ENCODE measurements at places on chromosomes 5 and 9.

DNA sequence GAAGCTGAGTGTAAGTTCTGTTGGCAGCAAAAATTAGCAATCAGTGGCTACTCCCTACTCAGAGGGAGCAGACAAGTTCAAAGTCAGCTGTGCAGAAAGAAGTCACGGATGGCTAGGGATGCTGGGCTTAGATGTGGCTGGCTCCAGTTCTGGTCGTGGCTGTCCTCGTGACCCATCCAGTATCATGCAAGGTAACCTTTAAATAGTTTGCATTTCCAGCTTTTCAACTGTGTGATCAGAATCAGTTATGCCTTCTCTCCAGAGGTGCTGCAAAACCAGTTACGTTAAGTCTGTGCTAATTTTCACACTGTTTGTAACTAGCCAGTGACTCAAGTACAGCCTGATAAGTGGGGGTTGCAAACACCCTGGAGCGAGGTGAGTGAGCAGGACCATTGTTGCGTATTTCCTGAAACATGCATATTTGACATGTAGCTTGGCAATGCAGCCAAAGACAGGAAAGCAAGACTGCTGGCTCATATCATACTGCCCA, 302.4 kb downstream of the ATPSCKMT start:
- DNase-seq, result no peak

- no peak for DNase-seq
Observed at GRCh38 chr5:76660360-76660759, 37.2 kb upstream of the F2RL2 start.

DNA sequence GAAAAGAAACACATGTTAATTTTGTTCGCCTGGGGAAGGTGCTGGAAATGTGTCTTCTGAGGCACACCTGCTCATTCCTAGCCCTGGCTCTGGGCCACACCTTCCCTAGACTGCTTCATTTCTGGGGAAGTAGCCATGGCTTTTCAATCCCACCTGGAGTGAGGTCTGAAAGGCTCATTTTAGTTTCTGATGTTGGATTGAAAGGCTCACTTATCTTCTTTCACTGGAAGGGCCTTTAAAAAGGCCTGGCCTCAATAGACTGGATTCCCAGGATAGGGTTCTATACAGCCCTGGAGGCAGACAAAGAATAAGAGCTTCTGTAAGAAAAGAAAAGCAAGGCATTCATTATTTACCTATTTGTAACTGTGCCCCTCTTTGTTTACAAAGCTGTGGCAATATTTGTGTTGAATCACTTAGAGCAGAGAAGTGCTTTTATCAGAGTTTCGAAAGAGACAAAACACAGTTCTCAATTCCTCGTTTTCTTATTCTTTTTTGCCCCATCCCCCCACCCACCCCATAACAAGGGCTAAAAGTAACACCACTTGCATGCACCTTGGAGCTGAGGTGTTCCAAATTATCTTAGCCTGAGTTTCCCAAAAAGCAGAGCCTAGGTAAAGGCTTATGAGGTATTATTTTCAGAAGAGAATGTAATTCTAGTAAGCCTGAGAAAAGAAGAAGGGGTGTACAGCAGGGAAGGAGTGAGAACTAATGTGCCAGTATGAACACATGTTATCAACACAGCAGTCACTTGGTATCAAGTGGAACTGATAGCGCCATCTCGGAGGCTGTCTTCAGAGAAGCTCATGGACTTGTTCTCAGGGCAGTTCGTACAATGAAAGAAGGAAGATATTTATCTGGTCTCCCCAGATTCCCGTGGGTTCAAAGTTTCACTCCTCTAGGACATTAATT, 413.1 kb downstream of the KCTD16 start:
- DNase-seq, result peak; percentile 30

GRCh38 chr9:99809586-99810319, 11.9 kb upstream of the NR4A3 start:
- DNase-seq, result no peak

DNA sequence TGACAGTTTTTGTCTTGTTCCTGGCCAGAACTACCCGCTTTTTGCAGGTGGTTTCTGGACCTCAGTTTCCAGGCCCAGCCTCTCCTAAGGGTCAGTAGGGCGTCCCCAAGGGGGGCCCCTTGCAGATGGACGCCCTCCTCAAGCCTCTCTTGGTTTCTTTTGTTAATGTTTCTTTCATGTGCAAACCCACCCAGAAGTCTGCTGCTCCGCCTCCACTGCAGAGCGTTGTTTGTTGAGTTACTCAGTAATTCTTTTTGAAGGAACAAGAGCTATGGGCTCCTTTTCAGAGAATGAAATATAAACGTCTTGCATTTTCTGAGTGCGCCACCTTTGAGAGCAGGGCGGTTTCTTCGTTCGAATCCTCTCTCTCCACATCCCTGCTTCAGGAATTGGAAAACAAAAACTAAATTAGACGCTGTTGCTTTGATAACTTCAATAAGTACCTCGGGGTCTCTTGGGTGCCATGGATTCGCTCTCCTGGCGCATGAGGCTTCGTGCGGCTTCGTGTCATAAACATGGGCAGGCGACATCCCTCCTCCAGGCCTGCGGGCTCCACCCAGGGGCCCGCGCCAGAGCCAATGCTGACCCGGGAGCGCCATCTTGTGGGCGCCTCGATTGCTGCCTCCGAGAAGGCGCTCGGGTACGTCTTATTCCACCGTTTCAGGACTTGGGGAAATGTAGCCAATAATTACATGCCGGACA, 38.3 kb upstream of the CKMT2 start:
- DNase-seq, result peak; percentile 63

- no peak for DNase-seq
Observed at GRCh38 chr9:93580654-93581380, 4.4 kb downstream of the PHF2 start.

- no peak for DNase-seq
Observed at GRCh38 chr9:95507464-95508241, 9.1 kb downstream of the PTCH1 start.

DNA sequence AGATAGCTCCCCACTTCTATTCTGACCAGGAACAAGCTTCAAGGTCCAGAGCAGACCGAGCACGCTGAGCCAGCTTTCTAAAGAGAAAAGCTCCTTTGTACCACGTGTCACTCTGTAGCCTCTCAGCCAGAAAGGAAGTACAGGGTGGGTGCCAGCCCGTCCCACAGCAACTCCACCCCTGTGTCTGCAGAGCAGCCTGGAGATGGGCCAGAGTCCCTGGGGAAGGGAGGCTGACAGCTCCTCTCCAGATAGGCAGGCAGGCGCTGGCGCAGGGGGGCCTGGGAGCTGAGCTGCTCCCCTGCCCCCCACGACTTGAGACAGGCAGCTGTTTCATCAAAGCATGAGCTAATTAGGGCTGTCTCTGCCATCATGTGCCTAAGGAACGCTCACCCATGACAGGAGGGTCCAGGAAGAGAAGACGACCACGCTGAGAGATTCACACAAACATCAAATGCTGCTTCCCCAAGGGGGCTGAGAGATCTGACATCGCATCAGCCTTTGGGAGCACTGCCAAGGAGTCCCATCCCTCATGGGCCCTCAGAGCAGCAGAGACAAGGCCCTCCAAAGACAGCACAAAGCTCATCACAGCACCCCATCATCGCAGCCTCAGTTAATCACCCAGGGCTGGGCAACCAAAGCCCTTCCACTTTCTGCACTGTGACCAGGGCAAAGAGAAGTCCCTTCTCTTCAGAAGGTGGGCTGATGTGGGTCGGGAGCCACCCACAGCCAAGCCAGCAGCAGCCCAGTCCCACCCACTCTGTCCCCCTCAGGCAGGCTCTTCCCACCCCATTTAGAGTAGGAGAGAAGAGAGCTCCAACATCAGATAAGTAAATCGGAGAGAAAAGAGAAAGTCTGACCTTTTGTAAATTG, 78.5 kb upstream of the LRRTM2 start:
- peak; percentile 54 for DNase-seq

- DNase-seq, result no peak
Observed at GRCh38 chr5:95734906-95735305, 3.8 kb downstream of the RHOBTB3 start.

DNA sequence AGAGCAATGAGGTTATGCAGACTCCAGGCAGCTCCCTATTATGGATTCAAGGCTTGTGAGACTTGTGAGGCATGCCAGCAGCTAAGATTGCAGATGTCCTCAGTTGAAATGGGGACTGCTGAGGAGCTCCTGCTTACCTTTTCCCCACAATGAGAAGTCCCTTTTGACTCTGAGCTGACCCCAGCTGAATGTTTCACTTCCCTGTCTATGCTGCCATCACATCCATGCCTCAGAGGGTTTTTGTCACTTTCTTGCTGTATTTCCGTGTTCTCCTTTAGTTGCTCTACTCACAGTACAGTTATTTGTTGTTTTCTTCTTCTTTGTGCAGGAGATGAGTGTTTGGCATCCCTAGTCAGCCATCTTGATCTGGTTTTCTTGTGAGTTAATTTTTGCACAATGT, 18.8 kb upstream of the OR2S2 start:
- peak; percentile 78 for DNase-seq

GRCh38 chr9:21682981-21683380, 119.5 kb upstream of the MTAP start:
- no peak for DNase-seq

GRCh38 chr5:146818822-146819221, 59.7 kb downstream of the PPP2R2B start:
- no peak for DNase-seq

DNA sequence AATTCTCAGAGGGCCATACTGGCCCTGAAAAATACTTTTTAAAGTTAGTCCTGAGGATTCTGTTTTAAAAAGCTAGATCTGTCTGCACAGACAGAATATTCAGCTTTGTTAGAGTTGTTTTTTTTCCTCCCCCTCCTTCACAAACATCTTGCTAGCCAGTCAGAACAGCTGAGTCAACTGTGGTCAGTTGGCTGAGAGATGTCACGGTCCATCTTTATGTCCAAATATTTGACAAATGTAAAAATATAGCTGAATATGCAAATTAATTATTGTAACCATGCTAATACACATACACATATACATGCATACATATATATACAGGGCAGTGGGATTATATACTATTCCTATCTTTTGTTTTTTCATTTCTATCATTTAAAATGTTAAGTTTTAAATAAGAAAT, 33.9 kb downstream of the UNC13B start:
- DNase-seq, result no peak

DNA sequence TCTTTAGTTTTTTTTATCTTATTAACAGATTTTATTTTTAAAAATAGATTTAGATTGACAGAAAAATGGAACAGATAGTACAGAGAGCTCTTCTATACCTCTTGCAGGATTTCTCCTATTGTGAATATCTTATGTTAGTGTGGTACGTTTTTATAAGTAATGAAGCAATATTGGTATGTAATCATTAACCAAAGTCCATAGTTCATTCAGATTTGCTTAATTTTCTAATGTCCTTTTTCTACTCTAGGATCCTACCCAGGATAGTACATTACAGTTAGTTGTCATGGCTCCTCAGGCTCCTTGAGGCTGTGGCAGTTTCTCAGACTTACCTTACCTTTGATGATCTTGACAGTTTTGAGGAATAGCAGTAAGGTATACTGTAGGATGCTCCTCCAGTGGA, 30.4 kb downstream of the PPP2R2B start:
- no peak for DNase-seq

DNA sequence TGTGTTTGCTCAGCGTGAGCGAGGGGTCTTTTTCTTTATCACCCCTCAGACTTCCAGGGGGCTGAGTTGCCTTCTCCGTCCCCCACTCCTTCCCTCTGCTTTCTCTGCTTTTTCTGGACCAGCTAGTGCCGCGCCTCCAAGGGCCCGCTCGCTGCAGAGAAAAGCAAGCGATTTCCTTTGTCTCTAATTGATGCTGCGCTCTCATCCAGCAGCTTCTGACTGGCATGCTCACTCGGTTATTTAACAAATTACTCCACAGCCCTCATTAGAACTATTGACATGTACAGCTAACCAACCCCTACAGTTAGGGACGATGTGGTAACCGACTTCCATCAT, 288.0 kb downstream of the ELAVL2 start:
- no peak for DNase-seq

DNA sequence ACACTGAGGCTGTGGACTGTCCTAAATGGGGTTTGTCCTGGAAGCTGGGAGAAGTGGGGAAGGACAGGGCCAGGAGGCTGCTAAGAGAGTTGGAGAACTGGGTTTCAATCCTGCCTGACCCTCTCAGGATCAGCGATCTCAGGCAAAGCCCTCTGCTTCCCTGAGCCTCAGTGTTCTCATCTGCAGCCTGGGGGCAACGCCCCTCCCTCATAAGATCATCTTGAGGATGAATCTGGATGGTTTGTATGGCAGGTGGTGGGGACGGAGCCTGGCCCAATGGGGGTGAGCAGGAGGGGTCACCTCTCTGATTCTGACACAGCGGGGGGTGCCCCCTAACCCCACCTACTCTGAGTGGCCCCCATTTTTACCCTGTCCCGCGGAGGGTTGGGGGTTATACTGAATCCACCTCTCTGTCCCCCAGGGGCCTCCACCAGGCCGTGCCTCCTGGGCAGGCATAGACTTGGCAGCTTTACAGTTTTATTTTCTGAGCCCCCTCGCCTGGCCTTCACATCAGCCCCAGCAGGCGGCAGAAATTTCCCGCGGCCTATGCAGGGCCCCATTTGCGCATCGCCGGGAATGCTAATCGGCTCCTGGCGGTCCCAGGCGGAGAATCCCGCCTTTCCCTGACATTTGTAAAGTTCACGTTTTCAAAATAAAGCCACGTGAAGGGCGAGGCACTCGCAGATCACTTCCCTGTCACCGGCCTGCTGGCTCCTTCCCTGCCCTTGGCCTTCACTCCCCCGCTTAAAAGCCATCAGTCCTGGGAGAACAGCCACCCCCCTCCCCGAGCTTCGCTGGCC, 17.8 kb upstream of the LAMC3 start:
- DNase-seq, result no peak

DNA sequence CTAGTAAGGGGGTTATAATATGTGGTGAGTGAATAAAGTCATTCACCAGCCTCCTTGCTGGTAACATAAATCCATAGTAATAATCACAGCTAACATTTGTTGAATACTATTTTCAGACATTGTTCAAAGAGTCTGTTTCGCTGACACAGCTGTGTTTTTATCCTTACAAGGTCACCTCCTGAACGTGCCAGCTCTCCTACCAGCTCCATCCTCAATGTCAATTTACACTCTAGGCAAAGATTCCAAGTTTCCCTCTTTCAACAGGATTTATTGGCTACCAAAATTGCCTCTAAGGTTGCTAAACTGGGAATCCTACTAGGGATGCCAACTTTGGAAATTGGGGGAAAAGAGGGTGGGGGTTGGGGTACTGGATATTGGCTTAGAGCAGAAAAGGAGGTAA, 30.7 kb upstream of the SMC5 start:
- DNase-seq, result no peak

DNA sequence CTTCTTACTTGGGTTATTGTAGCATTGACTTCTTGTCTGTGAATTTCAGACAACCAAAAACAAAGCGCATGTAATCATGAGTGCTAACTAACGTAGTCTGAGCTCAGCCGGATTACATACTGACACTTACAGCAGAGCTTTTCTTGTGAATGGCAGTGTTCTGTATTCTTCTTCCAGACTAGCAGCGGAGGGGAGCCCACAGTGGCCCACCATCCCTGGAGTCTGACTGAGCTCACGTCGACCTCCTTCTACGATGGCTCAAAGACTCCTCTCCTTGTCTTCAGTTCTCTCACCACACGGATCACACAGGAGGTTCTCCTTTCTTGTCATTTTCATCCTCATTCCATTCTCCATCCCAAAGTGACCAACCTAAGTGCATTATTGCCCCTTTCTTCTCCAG, 211.4 kb downstream of the CHSY3 start:
- no peak for DNase-seq
